ENCODE measurements at places on chromosomes 4 and X.

DNA sequence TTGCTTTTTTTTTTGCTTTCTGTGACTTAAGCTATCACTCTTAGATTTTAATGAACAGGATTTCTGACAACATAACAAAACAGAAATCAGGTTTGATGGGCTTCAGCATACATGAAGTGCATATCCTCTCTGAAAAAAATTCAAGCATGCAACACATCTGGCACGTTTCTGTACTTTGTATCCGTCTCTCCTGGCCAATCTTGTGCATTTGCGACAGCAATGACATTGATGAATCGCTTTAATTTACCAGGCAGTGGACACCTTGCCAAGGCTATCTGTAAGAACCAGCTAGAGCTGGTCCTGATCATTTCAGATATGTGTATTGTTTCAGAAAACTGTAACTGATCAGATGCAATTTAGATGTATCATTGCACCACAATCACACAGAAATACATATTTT, 93.3 kb downstream of the CCSER1 start:
- DNase-seq: no peak

DNA sequence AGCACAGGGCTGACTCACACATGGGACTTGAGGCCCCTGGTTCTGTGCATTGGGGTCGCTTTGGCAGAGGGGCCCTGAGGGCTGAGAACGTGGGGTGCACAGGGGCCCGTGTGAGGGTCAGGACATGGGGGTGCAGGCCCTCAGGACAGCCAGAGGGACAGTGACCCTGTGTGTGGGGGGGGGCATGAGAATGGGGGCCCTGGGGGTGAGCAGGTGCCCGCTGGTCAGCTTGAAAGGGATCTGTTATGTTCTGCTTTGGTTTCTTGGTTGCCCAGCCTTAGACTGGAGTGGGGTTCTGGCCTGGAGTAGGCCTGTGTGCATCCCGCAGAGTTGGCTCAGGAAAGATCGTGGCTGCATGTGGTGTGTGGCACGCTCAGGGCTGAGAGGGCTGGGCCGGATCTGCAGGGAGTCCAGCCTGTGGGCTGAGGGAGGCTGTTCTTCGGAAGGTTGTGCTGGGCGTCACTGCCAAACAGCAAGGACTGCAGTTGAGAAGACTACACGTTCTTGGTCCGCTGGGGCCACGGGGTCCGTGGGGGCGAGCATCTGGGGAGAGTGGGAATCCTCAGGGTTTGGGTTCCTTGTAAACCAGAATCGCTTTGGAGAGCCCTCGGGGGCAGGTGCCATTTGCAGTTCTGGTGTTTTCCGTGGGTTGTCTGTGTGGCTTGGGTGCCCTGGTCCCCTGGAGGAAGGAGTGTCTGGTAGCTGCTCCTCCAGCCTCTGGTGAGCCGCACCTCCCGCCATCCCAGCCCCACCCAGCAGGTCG, 15.2 kb upstream of the UVSSA start:
- no peak for DNase-seq

DNA sequence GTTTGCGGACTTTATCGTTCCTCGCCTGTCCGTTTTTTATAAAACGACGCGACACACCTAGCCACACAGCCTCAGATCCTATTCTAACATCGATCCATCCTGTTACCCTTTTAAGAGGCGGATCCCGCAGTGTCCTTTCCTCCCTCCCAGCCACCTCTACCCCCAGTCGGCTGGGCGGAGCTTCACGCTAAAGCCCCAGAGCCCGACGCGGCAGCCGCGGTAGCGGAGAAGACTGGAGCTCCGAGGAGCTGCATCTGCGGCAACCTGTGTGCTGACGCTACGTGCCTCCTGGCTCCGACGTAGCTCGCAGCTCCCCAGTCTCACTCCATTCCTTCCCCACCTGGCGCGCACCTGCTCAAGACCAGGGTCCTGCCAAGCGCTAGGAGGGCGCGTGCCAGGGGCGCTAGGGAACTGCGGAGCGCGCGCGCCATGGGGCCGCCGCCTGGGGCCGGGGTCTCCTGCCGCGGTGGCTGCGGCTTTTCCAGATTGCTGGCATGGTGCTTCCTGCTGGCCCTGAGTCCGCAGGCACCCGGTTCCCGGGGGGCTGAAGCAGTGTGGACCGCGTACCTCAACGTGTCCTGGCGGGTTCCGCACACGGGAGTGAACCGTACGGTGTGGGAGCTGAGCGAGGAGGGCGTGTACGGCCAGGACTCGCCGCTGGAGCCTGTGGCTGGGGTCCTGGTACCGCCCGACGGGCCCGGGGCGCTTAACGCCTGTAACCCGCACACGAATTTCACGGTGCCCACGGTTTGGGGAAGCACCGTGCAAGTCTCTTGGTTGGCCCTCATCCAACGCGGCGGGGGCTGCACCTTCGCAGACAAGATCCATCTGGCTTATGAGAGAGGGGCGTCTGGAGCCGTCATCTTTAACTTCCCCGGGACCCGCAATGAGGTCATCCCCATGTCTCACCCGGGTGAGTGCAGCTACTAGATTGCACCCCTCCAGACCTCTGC, at the start of gene RNF128:
Gene RNF128 (plus strand): TSS at position 217 of the 953 bp plus-strand sequence. CDS start 213 bp downstream, at position 430.
- peak; percentile 40 for DNase-seq

DNA sequence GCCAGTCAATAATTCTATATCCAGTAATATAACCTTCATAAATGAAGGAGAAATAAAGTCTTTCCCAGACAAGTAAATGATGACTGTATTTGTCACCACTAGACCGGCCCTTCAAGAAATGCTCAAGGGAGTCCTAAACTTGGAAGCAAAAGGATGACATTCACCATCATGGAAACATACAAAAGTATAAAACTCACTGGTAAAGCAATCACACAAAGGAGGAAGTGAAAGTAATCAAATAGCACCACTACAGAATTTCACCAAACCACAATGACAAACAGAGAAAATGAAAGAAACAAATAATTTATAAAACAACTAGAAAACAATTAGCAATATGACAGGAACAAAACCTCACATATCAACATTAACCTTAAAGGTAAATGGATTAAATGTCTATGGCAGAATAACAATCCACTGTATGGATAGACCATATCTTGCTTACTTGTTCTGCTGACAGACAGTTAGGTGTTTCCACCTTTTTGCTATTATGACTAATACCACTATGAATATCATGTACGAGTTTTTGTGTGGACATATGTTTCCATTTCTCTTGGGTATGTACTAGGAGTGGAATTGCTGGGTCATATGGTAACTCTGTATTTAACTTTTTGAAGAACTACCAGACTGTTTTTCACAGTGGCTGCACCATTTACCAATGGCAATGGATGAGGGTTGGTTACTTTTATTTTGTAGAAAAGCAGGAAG, 44.9 kb downstream of the NAT8L start:
- no peak for DNase-seq

GRCh38 chr4:78414116-78414515, 137.5 kb upstream of the ANXA3 start:
- no peak for DNase-seq

DNA sequence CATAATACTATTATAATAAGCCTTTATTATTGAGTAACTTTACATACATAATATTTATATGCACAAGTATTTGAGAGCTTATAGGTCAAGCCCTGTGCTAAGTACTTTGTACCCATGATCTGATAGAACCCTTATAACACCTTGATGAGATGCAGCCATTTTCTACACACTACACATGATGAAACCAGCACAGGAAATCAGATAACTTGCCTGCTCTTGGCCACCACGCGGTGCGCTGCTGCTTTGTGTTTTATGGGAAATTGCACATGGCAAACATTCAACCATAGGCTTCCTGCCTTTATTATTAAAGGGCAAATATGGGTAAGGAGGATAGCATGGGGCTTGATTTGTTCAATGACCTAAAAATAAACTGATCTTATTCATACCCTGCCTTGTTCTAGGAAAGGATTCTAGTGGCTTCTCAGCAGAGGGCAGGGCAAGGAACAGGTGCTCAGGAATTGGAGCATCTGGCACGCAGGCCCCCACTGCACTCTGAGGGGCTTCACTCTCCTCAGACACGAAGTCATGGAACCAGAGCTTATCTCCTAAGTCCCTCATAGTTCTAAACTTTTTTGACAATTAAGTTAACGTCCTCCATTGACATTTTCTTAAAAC, 31.6 kb upstream of the NAP1L5 start:
- DNase-seq: no peak

- DNase-seq: peak; percentile 8
Observed at GRCh38 chr4:146124023-146124680, 51.4 kb upstream of the LSM6 start.

DNA sequence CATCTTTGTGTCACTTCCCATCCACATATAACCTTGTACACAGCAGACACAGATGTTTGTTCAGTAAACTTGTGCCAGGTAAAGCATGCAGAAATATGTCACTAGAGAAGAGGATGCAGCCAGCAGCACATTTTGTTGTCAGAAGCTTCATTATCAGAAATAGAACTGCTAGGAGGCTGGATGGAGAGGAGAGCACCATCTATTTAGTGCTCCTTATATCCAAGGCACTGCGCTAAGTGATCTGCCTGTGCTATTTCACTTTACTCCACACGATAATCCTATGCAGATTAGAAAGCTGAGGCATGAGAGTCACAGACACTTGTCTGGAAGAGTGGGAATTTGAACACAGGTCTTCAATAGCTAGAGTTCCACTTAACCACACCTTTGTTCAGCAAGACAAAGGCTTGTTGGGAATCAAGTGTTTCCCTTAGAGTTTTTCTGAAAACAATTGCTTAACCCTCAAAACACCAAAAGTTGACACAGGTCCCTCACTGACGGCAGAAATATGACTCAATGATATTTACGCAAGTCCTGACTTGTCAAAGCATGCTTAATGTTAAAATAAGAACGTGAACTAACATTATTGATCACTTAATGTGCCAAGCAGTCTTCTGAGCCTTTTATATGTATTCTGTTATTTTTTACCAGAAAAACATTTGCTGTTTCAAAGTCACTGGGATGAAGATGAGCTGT, 1.2 kb upstream of the QDPR start:
- DNase-seq: no peak

DNA sequence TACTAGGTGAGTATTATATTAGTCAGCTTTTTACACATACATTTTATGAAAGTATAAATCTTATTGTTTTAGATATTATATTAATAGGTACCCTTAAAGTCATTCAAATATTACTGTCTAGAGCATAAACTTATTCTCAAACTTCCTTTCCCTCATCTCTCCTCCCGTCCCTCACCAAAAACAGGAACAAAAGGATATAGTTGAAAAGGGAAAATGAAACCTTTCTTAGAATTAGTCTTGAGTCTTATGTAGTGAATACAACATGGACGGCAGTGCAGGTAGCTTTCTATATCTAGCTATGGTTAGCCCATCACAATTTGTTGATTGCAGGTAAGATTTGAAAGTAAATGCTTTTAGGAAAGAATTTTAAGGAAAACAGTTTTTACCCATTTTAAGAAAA, 65.6 kb downstream of the RBPJ start:
- DNase-seq: no peak

GRCh38 chr4:48133669-48134068, 381 bp downstream of the TXK start:
- DNase-seq: peak; percentile 29

DNA sequence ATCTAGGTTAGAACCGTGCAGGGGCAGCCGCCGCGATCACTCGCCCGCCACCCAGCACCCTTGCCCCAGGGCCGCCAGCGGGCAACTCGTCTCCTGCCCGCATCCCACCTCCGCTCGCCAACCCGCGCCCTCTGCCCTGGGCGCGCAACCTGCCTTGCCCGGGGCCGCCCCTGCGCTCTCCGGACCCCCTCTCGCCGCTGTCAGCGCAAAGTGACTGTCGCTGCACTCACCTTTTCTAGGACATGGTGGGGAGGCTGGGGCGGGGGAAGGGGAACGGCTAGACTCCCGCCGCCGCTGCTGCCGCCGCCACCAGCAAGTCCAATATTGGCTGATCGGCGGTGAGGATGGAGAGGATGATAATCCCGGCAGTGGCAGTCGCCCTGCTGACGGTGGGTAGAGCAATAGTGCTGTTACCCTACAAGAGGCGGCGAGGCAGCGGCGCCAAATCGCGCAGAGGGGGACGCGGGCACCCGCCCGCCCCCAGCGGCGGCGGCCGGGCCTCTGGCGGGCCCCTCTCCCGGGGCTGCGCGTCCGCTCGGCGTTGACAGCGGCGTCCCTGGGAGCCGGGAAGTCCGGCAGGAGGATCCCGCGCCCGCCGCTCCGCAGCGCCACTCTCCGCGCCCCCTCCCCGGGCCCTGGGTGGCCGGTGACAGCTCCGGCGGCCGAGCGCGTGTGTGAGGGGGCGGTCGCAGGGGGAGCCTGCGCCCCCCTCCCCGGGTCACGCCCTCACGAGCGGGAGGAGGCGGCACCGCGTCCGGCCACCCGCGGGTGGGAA, 2.3 kb upstream of the NR3C2 start:
- DNase-seq: no peak

GRCh38 chr4:4415107-4415805, 28.4 kb downstream of the NSG1 start:
- no peak for DNase-seq

- peak; percentile 83 for DNase-seq
Observed at GRCh38 chrX:109537324-109537665, 651 bp downstream of the NXT2 start.

GRCh38 chrX:9147086-9147485, 113.2 kb upstream of the FAM9B start:
- no peak for DNase-seq

- DNase-seq: no peak
Observed at GRCh38 chr4:118942465-118942864, 53.8 kb downstream of the SYNPO2 start.

DNA sequence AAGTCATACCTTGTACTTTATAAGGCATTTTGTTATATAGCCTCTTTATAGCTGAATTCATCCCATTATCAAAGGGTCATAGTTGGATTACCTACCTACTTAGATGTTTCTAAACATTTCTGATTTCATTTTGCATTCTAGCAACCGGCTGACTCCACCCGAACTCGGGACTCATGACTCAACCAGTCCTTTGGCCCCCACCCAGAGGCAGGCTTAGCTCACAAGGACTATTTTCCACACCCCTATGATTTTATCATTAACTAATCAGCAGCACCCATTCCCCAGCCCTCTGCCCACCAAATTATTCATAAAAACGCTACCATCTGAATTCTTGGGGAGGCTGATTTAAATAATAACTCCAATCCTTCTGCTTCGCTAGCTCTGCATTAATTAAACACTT, 79.9 kb upstream of the EGFL6 start:
- peak; percentile 83 for DNase-seq

DNA sequence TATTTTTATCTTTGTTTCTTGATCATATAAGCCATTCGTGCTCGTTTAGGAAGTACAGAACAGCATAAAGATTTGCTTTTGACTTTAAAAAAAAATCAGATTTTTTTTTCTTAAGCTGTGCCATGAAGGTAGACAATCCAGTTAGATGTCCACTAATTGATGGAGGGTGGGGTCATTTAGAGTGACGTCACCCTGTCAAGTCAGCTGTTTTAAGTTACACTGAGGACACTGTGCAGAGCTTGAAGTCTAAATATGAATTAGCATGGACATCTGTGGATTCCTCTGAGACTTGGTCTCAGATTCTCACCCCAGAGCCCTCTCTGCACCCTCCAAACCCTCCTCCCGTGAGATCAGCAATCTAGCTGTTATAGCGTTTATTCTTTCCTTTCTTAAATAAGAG, 63.9 kb downstream of the ENPP6 start:
- no peak for DNase-seq

DNA sequence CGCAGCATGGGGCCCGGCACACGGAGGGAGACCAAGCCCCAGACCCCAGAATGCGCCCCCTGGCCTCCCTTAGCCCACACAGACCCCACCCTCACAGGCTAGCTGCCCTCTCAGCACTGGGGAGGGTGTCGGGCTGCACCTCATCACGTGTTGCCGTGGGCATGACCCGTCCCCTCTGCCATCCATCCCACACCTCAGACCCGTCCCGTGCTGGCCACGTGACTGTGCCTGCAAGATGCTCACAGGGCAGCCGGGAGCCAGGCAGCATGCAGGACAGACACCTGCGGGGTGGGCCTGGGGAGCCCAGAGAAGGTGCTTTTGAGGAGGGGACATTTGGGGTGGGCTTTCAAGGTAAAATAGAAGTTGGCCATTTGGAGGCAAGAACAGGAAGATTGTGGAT, 4.8 kb downstream of the MSANTD1 start:
- DNase-seq: no peak
